ENCODE measurements at places on chromosomes 5 and 9.

- H3K4me1 ChIP-seq = peaks cover 21% of the 10 kb centered on the region
- H3K27ac ChIP-seq = peak overlapping the region; percentile 91
- H3K36me3 ChIP-seq = no peaks in the 10 kb centered on the region
- DNase-seq = peak; percentile 78
Measured at GRCh38 chr5:55234121-55234700, 803 bp upstream of the CCNO start.

DNA sequence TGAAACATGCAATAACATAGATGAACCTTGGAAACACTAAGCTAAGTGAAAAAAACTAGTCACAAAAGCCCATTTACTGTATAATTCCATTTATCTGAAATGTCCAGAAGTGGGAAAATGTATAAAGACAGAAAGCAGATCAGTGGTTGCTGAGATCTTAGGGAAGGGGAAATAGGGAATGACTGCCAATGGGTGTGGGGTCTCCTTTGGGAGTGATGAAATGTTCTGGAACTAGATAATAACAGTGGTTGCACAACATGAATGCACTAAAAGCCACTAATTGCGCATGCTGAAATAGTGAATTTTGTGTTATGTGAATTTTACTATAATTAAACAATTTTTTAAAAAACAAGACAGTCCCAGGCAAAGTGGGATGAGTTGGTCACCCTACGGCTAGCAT lies 472.8 kb downstream of the CCDC171 start:
- no peaks in the 10 kb centered on the region for H3K4me1 ChIP-seq
- no peaks in the 10 kb centered on the region for H3K27me3 ChIP-seq
- no peak overlapping the region for H3K27ac ChIP-seq
- no peak for DNase-seq

DNA sequence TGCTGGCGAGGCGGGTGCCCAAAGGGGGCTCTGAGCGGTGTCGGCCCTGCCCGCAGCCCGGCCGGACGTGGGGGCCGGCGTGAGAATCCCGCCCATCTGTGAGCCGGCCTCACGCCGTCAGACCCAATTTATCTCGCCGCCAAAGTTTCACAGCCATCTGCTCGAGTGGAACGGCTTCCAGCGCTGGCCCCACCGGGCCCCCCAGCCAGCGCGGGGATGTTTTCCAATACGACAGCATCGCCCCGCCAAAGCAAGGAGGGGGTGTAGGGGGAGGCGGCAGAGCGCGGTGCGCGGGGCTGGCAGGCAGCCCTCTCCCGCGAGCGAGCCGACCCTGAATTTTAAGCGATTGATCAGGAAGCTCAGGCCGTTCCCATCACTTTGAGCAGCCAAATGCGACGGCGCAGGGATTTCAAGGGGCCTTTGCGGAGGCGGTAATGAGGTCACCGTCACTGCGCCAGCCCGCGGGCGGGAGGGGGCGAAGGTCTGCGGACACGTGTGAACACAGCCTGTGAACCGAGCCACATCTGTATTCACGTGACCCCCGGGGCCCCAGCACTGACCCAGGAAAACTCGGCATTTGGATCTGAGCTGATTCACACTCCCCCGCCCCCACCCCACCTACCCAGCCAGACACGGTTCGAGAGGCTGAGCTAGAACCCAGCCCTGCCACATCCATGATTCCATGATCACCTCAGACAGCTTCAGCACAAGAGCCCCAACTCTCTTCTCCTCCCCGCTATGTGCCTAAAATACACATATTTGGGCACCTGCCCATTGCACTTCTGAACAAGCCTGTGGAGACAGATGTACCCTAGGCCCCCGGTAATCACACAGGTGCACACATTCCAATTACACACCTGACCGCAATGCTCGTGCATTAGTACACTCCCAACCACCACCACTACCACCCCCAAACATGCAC lies 47.8 kb upstream of the PSD2 start:
- no peaks in the 10 kb centered on the region for H3K27me3 ChIP-seq
- peaks cover 40% of the 10 kb centered on the region for H3K4me1 ChIP-seq
- no peaks in the 10 kb centered on the region for H3K36me3 ChIP-seq
- H3K4me3 ChIP-seq = no peak overlapping the region
- H3K27ac ChIP-seq = no peak overlapping the region

DNA sequence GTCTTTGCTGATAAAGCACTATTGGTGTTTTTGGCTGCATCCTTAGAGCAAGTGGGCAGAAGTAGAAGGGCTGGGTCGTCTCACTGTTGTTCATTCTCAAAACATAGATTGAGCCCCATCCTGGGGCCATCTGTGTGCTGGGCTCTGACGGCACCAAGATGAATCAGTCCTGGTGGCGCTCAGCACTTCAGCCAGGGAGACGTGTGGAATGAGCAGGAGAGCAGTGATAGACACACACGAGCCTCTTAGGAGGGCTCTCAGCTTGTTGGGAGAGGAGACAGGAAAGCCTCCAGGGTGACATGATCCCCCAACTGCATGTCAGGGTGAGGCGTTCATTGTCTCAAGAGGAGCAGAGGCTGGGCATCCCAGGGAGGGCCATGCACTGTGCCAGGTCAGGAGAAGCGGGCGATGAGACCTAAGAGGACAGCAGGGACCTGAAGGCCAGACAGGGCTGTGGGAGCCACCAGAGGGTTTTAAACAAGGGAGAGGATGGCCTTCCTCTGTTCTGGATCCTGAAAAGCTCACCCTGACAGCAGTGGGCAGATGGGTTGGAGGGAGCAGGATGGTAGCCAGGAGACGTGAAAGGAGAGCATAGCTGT lies 115.8 kb downstream of the DAB2IP start:
- no peak for DNase-seq
- no peaks in the 10 kb centered on the region for H3K27me3 ChIP-seq
- H3K4me3 ChIP-seq = no peak overlapping the region
- H3K4me1 ChIP-seq = no peaks in the 10 kb centered on the region
- no peak overlapping the region for H3K27ac ChIP-seq

DNA sequence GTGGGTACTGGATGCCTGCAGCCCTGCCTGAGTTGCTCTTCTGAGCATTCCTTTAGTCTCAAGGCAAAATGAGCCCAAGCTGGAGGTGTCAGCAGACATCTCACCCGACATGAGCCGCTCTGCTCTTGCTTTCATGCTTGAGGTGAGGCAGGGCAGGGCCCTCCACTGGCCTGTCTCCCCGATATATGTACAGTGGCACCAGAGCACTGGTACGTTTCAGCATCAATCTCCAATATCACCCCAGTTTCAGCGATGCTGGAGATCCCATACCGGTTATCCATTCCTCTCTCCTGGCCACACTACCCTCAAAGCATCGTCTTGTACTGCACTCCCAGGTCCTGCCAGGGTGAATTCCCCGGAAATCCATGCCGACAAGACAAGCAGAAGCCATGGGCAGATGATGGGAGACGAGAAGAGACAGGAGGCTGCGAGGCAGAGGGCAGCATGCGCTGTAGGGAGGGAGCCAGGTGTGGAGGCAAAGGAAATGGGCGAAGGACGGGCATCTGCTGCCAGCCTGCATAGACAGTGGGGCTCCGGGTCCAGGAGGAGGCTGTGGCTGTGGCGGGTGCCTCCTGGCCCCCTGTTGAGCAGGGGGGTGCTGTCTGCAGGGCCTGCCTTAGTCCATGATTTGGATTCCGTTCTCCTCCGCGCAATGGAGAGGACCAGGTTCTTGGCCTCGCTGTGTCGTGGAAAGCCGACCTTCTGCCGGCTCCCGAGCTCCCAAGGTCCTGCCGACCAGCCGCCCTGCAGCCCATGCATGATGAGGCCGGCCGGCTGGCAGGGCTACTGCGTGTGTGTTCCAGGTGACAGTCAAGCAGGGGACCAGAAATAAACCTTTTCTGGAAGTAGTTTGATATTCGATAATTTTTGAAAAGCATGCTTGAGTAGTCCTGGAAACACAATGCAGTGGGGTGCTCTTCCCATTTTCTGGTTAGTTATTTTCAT lies 152.2 kb upstream of the IRX2 start:
- no peak overlapping the region for H3K4me3 ChIP-seq
- no peaks in the 10 kb centered on the region for H3K27me3 ChIP-seq
- DNase-seq = no peak

GRCh38 chr9:114131808-114132549 lies 23.4 kb upstream of the COL27A1 start:
- no peak overlapping the region for H3K4me3 ChIP-seq
- H3K27ac ChIP-seq = no peak overlapping the region
- no peaks in the 10 kb centered on the region for H3K27me3 ChIP-seq
- no peaks in the 10 kb centered on the region for H3K36me3 ChIP-seq
- DNase-seq = no peak
- no peaks in the 10 kb centered on the region for H3K4me1 ChIP-seq

DNA sequence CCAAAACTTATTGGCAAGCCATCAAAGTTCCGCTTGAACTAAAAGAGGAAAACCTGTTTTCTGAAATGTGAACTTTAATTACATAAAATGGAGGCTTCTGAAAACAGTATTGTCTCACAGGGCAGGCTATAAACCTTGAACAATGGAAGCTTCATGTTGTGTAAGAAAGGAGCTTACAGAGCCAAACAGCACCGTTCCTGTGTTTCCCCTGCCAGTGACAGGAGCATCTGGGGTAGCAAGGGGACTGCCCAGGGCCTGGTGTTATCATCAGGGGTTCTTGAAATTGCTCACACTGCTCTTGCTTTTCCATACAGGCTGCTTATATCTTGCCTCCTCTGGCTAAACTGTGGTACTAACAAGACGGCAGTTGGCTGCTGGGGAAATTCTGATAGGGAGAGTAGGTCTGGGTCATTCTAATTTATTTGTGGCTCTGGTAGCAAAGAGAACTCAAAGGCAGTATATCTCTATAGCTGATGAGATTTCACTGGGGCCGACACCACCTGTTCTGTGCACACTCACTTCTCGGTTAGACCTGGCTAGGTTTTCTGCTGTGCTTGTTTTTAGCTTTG lies 40.4 kb downstream of the BASP1 start:
- H3K36me3 ChIP-seq = no peaks in the 10 kb centered on the region
- H3K4me1 ChIP-seq = peaks cover 11% of the 10 kb centered on the region
- DNase-seq = no peak
- H3K4me3 ChIP-seq = no peak overlapping the region
- peak overlapping the region; percentile 65 for H3K27ac ChIP-seq

GRCh38 chr9:13804532-13804931 lies 509.4 kb downstream of the NFIB start:
- no peak overlapping the region for H3K27ac ChIP-seq
- no peak for DNase-seq
- H3K27me3 ChIP-seq = no peaks in the 10 kb centered on the region
- no peaks in the 10 kb centered on the region for H3K4me1 ChIP-seq
- no peaks in the 10 kb centered on the region for H3K36me3 ChIP-seq

- DNase-seq = no peak
- no peaks in the 10 kb centered on the region for H3K27me3 ChIP-seq
- H3K4me1 ChIP-seq = peaks cover 4% of the 10 kb centered on the region
- H3K4me3 ChIP-seq = no peak overlapping the region
Measured at GRCh38 chr5:136886608-136887007, 521.3 kb upstream of the TRPC7 start.

GRCh38 chr5:143652108-143652700 lies 159.8 kb upstream of the HMHB1 start:
- no peaks in the 10 kb centered on the region for H3K4me1 ChIP-seq
- no peak for DNase-seq
- no peaks in the 10 kb centered on the region for H3K36me3 ChIP-seq

GRCh38 chr5:176172246-176172645 lies 66.0 kb upstream of the SIMC1 start:
- no peaks in the 10 kb centered on the region for H3K4me1 ChIP-seq
- no peaks in the 10 kb centered on the region for H3K27me3 ChIP-seq
- no peak for DNase-seq

DNA sequence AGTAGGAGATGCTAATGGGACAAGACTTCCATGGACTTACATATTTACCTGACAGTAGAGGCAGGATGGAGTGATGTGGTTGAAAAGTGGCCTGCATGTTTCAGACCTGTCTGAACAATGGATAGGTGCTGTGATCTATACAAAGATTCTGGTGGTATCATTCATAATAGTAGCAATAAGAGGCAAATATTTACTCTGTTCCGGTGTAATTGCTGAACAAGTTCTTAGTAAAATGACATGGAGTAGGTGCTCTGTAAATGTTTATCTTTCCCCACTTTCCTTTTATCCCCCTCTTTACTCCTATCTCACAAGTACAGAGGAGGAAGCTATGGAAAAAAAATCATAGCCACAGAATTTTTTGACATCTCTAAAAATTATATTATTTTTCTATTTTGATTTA lies 159.0 kb upstream of the SLC12A2 start:
- no peaks in the 10 kb centered on the region for H3K27me3 ChIP-seq
- H3K27ac ChIP-seq = no peak overlapping the region
- H3K4me3 ChIP-seq = no peak overlapping the region

- no peak for DNase-seq
- H3K4me1 ChIP-seq = peaks cover 3% of the 10 kb centered on the region
- H3K27ac ChIP-seq = no peak overlapping the region
- no peaks in the 10 kb centered on the region for H3K27me3 ChIP-seq
Measured at GRCh38 chr9:99184110-99184474, 37.6 kb downstream of the ALG2 start.

- no peak overlapping the region for H3K4me3 ChIP-seq
- H3K4me1 ChIP-seq = no peaks in the 10 kb centered on the region
- no peaks in the 10 kb centered on the region for H3K27me3 ChIP-seq
Measured at GRCh38 chr9:30925635-30926034, 1458.8 kb upstream of the ACO1 start.

DNA sequence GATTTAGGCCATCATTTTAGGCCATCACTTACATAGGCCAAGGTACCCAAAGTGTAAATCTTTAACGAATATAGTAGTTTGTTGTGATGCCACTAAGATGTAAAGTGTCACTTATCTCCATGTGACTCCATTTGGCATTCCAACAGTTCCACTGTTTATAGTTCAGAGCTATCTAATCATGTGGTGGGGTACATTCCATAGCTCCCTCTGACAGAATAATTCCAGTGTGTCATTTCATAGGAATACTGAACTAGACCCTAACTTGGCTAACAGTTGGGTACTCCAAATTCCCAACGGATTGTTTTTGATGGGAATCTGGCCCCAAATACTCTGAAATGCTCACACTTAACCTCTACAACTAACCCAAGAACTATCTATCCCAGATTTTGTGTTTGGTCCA lies 76.7 kb upstream of the FST start:
- no peak for DNase-seq
- H3K27ac ChIP-seq = no peak overlapping the region
- H3K27me3 ChIP-seq = no peaks in the 10 kb centered on the region
- H3K4me1 ChIP-seq = no peaks in the 10 kb centered on the region
- H3K4me3 ChIP-seq = no peak overlapping the region

GRCh38 chr9:1254071-1254470 lies 203.9 kb downstream of the DMRT2 start:
- no peaks in the 10 kb centered on the region for H3K27me3 ChIP-seq
- H3K4me1 ChIP-seq = no peaks in the 10 kb centered on the region
- H3K4me3 ChIP-seq = no peak overlapping the region
- no peaks in the 10 kb centered on the region for H3K36me3 ChIP-seq

GRCh38 chr9:77514886-77515711 lies 133.0 kb downstream of the GNA14 start:
- H3K27ac ChIP-seq = peak overlapping the region; percentile 70
- H3K4me3 ChIP-seq = no peak overlapping the region
- no peaks in the 10 kb centered on the region for H3K27me3 ChIP-seq
- no peaks in the 10 kb centered on the region for H3K36me3 ChIP-seq
